ENCODE measurements at places on chromosomes 5 and 9.

- DNase-seq = no peak
These were observed 113.0 kb downstream of the KLHL3 start for GRCh38 chr5:137622850-137623249.

DNA sequence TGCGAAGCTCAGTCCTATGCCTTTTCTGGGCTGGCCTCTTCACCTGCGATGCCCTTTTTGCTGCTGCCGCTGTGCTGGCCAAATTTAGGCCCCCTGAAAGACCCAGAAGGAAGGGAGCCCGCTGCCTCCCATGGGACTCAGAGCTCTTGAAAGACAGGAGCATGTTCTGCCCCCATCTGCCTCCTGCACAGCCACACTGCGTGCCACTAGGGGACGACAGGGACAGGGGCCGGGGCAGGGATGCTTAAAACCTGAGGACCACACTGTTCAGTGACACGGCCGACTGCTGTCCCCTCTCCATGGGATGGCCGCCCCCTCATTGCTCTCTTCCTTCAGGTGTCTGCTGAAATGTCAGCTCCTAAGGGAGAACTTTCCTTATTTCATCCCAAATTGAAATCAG is 132.4 kb downstream of the ADAMTS2 start:
- no peak for DNase-seq

DNA sequence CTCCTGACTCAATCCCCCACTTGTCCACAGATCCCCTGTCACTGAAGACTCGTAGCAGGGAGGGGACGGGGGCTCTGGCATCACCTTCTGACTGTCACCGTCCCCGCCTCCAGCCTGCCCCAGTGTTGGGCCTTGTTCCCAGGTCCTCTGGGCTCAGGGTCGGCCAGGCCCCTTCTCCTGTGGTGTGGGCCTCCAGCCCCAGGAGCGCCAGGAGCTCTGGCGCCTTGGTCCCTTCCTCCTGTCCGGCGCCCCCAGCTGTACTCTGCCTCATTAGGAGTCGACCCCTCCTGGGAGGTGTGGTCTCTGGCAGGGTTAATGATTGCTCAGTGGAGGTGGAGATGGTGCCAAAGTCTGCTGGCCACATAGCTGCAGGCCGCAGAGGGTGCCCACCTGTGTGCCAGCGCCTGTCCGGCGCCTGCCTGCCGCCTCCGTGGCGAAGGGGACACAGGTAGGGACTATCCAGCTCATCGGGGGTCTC is at the start of gene CDHR2:
TSS of gene CDHR2 (plus strand) at position 376 of the 478 bp plus-strand sequence. CDS start 16,011 bp downstream, outside the sequence.
- no peak for DNase-seq

DNA sequence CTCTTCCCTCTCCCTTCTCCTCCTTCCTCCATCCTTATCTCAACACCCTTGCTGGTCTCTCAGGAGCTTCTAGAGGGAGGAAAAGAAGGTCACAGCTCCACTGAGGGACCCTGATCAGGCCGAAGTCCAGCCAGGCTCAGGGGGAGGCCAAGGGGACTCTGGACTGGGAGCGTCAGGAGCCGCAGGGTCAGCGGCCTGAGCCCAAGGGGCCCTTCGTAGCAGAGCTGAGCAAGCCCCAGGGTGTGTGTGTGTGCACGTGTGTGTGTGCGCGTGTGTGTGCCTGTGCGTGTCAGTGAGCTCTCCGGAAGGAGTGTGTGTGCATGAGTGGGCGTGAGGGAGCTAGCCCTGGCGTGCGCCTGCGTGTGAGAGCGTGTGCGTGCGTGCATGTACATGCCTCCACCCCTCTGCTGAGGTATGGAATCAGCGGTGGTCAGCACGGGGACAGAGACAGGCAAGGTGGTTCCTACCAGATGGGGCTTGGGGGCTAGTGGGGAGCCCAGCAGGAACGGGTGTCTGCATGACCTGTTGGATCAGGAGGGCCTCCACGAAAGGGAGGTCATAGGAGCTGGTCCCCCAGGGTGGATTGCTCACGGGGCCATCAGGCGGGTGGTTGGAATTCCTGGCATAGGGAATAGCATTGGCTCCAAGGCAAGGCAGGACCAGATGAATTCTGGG is 10.0 kb upstream of the AGPAT2 start:
- DNase-seq = no peak

DNA sequence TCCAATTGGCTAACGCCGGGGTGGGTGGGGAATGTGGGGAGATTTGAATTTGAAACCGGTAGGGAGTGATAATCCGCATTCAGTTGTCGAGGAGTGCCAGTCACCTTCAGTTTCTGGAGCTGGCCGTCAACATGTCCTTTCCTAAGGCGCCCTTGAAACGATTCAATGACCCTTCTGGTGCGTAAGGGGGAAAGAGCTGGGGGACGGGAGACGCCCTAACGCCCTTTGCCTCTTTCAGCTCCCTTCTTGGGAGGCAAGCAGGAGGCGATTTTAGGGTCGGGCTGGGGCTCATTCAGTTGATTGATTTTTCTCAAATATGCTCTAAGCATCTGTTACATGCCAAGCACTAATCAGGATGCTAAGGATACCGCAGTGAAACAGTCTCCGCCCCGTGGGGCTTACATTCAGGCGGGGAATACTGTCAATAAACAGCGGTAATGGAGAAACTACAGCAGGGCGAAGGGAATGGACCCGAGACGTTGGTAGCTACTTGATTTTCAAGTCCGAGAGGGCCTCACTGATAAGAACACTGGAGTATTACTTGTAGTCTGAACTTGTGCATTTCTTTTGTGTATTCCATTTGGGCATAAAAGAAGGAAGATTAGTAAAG is at the start of gene HMMR:
TSS of gene HMMR (plus strand) at position 71 of the 610 bp plus-strand sequence. CDS start at position 132, 61 bp downstream.
- no peak for DNase-seq

- no peak for DNase-seq
These were observed 96.5 kb downstream of the JAKMIP2 start for GRCh38 chr5:147685993-147686392.

DNA sequence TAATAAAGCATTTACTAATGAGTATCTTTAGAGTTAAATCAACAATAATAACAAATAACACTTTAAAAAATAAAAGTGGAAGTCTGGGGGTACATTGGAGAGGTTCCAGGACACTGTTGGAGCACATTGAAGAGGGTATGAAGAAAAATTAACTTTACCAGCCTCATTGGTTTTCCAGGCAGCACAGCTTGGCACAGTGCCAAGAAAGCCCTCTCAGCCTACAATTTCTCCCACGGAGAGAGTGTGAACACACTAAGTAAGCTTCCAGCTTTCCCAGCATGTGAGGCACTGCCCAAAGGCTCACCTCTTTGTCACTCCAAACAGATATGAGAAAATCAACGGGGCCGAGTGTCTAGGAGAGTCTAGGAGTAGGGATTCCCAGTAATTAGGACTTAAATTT is 1912.8 kb upstream of the NUDT12 start:
- no peak for DNase-seq

DNA sequence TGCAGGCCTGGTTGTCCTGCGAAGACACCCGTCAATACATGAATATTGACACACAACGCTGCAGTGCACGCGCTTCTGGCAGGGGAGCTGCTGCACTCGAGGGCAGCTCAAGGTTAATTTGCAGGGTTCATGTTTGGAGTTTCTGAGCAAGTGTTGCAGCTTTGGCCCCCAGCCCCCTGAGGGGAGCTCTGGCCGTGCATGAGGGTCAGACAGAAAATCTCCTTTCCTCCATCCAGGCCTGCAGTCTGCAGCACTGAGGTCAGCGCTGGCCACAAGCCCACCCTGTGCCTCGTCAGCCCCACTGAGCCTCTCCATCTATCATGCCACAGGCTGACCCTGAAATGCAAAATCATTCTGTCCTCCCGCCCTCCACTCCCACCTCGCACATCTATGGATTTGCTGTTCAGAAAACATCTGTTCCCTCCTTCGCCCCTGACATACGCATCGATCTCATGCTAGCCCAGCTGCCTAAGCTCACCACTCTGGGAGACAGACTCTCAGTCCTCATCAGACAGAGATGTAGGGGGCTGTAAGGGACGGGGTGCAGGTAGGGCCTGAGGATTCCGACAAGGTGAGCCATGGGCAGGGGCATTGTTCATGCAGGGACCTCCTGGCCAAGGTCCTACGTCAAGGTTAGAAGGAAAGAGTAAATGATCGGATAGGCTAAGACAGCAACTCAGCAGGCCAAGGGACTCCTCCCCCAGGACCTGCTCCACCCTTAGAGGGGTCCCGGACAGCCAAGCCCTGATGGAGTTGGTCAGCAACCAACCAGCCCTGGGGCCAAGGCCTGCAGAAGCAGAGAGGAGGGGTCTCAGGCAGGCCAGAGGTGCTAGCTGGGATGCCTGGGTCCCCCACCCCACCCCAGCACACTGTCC is 125.1 kb downstream of the KCNIP1 start:
- no peak for DNase-seq

DNA sequence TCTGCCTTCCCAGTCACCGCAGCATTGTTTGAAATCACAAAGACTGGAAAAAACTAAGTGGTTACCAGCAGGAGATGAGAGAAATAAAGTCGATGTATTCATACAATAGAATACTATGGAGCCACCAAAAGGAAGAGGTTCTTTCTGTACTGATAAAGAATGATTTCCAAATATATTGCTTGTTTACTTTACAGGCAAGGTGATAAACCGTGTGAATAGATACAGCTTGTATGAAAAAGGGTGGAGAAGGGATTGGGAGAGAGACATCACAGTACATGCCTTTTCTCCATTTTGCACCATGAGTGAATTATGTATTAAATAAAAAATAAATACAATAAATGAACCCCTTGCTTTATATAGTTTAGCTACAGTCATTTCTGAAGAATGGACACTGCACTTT is 91.7 kb downstream of the RFK start:
- DNase-seq = no peak

GRCh38 chr5:2906302-2907090 is 155.0 kb upstream of the IRX2 start:
- DNase-seq = no peak

DNA sequence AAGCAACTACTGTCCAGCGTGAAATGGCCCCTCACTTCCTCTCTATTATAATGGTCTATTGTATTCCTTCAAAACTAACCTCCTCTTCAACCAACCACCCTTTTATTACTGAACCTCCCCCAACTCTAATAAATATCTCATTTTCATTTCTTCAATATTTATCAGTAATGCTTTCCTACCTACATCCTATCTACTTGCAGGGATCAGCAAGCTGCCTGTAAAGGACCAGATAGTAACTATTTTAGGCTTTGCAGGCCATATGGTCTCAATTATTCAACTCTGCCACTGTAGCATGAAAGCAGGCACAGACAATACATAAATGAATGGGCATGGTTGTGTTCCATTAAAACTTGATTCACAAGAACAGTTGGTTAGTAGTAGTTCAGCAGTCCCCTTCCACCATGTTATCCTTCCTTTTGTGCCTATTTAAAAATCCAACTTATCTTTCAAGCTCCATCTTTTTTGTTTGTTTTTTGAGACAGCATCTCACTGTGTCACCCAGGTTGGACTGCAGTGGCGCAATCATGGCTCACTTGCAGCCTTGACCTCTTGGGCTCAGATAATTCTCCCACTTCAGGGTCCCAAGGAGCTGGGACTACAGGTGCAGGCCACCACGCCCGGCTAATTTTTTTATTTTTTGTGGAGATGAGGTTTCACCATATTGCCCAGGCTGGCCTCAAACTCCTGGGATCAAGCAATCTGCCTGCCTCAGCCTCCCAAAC is 45.8 kb downstream of the PCDHGC5 start:
- DNase-seq = no peak

- DNase-seq = no peak
These were observed 74.0 kb downstream of the LNPEP start for GRCh38 chr5:97009921-97010320.

DNA sequence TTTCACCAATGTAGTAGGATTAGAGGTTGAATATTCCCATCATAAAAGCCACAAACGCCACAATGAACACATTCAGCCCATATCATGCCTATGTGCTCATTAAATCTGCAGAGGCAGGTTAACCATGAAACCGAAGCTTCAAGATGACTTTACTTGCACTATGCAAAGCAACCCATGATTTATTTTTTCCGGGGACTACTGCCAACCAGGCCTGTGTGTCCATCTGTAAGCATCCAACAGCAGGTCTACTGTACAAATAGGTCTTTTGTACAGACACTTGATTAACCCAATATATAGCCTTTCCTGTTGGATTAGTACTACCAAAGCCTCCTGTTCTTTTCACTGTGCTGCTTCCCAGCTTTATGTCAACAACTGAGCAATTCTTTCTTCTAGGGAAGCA is 104.9 kb upstream of the CDH10 start:
- DNase-seq = no peak

- no peak for DNase-seq
These were observed 10.1 kb downstream of the ACO1 start for GRCh38 chr9:32394381-32395049.

- DNase-seq = peak; percentile 56
These were observed 110.2 kb downstream of the MLLT3 start for GRCh38 chr9:20512106-20512505.

- DNase-seq = no peak
These were observed 35.4 kb downstream of the UBE2R2 start for GRCh38 chr9:33852216-33852826.

- peak; percentile 53 for DNase-seq
These were observed 691.1 kb upstream of the C9orf72 start for GRCh38 chr9:28264368-28264767.

GRCh38 chr5:94691949-94692348 is 73.5 kb downstream of the SLF1 start:
- DNase-seq = no peak

GRCh38 chr5:127031147-127031862 is 947 bp upstream of the MARCHF3 start:
- no peak for DNase-seq

DNA sequence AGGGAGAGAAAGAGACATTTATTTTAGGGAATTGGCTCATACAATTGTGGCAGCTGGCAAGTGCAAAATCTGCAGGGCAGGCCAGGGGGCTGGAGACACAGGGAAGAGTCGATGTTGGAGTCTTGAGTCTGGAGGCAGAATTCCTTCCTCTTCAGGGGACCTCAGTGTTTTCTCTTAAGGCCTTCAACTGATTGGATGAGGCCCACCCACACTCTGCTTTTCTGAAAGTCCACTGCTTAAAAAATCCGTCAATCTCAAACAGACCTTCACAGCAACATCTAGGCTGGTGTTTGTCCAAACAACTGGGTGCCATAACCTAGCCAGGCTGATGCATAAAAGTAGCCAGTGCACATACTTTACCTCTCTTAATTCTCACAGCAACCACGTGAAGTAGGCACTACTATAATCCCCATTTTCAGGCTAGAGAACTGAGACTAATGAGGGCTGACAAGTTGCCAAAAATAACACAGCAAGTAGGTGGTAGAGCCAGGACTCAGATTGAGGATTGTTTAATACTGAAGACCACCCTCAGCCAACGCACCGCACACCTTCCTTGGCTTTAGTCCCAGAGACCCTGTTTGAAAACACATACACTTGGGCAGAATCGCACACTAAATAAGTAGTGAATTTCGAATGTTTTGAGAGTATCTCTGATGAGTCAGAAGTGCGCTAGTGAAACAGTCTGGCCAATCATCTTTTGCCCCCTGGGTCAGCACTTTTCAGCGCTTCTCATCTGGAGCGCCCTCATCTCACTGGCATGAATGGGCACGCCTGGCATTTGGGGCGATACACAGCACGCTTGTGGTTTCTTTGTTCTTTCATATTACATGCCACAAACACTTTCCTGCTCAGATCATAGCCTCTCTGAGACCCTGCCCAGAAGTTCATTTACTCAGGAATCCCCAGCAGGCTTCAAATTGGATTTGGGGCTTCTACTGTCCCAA is 591.4 kb downstream of the CCDC171 start:
- no peak for DNase-seq

GRCh38 chr5:134249469-134250379 is 23.9 kb upstream of the PPP2CA start:
- no peak for DNase-seq

- no peak for DNase-seq
These were observed 8.2 kb upstream of the TNIP1 start for GRCh38 chr5:151088986-151089385.

GRCh38 chr5:141869040-141869439 is 9.2 kb downstream of the PCDH1 start:
- no peak for DNase-seq

- no peak for DNase-seq
These were observed 28.5 kb upstream of the ABO start for GRCh38 chr9:133303266-133304157.

GRCh38 chr9:101184813-101185278 is 156.3 kb downstream of the PLPPR1 start:
- DNase-seq = no peak
